Stimulated activated naive CD4-positive, alpha-beta T cell treated with Interleukin-2 at 50 U/mL for 16 hours (primary cell): ENCODE measurements at places on chromosomes 12 and 14.
A peak's percentile ranks its signal among the peaks of the same experiment; 100 is the strongest.

DNA sequence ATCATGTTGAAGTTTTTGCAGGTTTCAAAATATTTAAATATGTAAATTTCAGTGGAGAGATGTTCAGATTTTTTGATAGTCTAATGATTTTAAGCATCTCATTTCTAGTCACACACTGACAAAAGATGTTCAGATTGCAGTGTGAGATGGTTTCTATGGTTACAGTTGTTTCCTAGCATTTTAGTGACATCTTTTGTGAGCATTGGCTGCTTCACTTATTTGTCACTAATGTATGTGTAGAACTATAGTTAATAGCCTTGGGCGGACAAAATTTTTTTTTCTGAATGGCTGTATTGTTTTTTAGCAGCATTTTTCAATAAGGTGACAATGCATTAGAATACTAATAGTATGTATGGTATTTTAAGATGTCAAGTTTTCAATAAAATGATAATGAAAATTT, 315.6 kb upstream of the PRKD1 start:
- no peak for DNase-seq

GRCh38 chr12:29270446-29270845, 110.5 kb downstream of the ERGIC2 start:
- DNase-seq: no peak

DNA sequence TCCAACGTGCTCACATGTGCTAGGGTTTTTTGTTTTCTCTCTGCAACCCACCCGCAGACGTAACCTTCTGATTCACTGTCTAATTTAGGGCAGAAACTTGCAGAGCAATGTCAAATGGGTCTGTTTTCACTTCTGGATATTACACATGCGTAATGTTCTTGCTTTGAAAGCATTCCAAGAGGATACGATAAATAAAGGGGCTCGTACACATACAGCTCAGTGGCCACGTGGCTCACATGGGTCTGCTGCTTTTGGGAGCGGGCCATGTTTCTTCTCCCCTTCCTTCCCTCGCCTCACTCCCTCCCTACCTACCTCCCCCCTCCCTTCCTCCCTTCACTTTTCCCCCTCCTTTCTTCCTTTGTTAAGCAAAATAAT, 23.4 kb downstream of the CACNA1C start:
- DNase-seq: no peak

GRCh38 chr14:59161561-59162175, 26.8 kb upstream of the DAAM1 start:
- DNase-seq: peak; percentile 1

DNA sequence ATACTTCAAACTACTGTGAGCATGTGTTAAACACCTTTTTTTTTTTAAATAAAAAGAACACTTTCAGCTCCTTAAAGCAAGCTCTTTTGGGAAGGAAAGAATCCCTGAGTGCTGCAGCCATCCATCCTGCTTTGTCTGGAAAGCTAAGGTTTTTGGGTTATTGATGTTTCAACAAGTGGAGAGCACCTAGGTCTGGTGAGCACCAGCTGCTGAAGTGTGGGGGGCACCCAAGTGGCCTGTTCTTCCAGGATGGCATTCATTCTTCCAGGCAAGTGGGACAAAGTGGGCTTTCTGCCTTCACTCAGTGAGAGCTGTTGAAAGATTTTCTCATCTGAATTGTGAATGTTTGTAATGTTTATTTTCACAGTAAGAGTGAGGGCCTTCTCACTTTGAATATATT, 49.9 kb downstream of the BORCS5 start:
- no peak for DNase-seq

- no peak for DNase-seq
Observed at GRCh38 chr12:16198884-16199283, 78.6 kb downstream of the SLC15A5 start.

DNA sequence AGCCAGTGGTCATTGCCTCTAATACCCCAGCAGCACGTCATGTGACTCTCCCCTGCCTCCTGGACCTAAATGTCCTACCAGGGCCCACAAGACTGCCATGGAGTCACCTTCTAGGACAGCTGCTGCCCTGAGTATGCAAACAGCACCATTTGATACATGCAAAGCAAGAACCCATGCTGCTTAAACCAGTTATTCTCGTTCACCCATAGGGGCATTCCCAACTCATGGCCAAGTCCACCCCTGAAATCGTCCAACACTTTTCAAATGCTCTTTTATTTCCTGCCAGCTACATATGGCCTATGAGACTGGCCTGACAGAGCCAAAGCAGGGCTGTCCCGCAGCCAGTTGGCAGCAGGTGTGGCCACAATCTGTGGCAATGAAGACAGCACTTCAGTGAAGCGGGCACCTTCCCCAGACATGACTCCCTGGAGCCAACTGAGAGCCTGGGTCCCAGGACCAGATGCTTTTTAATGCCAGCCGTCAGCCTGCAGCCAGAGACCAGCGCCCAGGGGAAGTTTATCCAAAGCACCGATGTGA, 99.9 kb downstream of the BCAT1 start:
- no peak for DNase-seq

- no peak for DNase-seq
Observed at GRCh38 chr14:80124794-80125193, 86.5 kb downstream of the DIO2 start.
